ENCODE measurements at places on chromosomes 6 and 20.

GRCh38 chr6:166683477-166683876 is 56.4 kb upstream of the RPS6KA2 start:
- no peak for DNase-seq

GRCh38 chr6:116210750-116211425 is 43.0 kb downstream of the TSPYL4 start:
- DNase-seq = no peak

DNA sequence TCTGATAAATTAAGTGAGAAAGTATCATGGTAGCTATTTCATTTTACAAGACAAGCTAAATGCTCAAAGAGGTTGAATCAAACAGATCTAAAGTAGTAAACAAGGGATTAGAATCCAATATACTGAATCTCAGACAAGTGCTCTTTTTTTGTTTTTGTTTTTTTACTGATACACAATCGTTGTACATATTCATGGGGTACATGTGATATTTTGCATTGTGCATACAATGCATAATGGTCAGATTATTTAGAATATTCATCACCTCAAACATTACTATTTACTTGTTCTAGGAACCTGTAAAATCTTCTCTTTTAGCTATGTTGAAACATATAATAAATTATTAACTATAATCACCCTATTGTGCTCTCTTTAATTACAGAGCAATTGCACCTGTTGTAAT is 57.0 kb upstream of the HCRTR2 start:
- DNase-seq = no peak

DNA sequence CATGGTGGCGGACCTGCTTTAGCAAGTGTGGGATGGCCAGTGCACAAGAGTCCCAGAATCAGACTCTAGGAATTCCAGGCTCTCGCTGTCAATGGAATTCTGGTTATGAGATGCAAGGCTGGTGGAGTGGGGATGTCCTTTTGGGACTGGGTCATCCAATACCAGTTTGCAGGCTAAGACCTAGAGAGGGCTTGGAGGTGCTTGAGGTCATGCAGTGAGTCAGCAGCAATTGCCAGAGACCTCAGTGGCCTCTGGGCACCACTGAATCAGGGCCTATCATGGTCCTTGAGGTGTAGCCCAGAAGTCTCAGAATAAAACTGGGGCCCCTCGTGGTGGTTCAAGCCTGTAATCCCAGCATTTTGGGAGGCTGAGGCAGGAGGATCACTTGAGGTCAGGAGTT is 1.4 kb upstream of the SCRT2 start:
- no peak for DNase-seq
